Frontal cortex (tissue), 4 donors: ENCODE measurements at places on chromosomes 11 and 22. TPM values are rescaled to one million over a fixed set of nuclear protein-coding genes. Genes with fewer than 3 reads are reported as not detected.

Gene SNU13
- 74.6 TPM for total RNA-seq

Gene BAIAP2L2
- total RNA-seq, result under 0.01 TPM

Gene RFPL2
- 1.2 TPM for total RNA-seq

Gene DUSP8
- total RNA-seq, result 4.1 TPM

Gene ATP5MG
- 76.2 TPM for total RNA-seq

Gene ADAMTS8
- total RNA-seq, result 2.4 TPM

Gene RASSF10
- total RNA-seq, result 2.4 TPM

Gene ELP4
- total RNA-seq, result 22.4 TPM

Gene MAP6
- 64.0 TPM for total RNA-seq
